ENCODE measurements at places on chromosomes 11 and 22. TPM values are rescaled to one million over a fixed set of nuclear protein-coding genes. Genes with fewer than 3 reads are reported as not detected.
A peak's percentile ranks its signal among the peaks of the same experiment; 100 is the strongest.

DNA sequence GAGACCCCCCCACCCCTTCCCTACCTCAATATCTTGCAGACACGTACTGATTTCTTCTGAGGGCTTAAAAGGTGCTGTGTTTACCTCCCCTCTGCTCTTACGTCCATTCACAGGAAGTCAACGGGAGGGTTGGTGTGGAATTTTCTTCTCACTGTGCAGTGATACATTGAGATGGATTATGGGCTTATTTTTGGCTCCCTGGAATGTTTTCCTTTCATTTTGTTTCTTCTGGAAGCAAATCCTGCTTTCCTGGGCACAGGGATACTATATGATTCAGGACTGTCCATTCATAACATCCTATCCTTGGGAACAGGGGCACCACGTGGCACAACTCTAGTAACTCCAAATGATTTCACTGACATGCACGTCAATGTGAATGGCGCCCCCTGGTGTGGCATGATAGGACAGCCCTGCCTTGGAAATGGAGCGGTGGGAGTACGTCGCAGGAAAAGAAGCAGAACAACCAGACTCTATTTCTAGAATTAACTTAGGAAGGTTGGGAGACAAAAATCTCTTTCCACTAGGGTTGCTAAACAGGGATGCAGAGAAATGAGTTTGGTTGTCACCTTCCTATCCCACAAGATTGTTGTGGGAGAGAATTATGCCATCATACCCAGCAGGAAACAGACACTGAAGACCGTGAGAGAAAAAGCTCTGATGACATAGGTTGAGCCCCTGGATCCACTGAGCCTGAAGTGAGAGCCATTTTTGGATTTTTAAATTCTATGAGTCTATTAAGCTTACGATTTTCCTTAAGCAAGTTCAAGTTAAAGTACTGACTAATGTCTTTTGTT lies 146.5 kb upstream of the RAG2 start:
- peak; percentile 56 for DNase-seq

Gene AGBL2
- 1.2 TPM for total RNA-seq

Gene OR8A1
- total RNA-seq, result not detected

GRCh38 chr11:117171404-117172061 lies 7.0 kb upstream of the SIDT2 start:
- DNase-seq, result no peak

Gene VPREB3
- not detected for total RNA-seq

DNA sequence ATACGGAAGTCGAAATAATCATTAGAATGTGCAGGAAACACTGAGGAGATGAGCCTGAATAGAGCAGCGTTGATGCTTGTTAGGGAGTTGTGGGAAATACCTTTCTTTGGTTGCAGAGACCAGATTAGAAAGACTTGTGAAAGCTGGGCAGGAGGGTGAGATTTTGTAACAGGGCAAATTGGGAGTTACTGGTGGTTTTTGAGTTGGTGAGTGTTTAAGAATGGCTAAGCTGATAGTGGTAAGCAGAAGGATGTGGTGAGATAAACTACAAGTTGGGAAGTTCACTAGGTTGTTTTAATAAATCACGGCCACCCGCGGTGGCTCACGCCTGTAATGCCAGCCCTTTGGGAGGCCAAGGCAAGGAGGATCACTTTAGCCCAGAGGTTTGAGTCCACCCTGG lies 34.4 kb downstream of the MCAM start:
- no peak for DNase-seq

DNA sequence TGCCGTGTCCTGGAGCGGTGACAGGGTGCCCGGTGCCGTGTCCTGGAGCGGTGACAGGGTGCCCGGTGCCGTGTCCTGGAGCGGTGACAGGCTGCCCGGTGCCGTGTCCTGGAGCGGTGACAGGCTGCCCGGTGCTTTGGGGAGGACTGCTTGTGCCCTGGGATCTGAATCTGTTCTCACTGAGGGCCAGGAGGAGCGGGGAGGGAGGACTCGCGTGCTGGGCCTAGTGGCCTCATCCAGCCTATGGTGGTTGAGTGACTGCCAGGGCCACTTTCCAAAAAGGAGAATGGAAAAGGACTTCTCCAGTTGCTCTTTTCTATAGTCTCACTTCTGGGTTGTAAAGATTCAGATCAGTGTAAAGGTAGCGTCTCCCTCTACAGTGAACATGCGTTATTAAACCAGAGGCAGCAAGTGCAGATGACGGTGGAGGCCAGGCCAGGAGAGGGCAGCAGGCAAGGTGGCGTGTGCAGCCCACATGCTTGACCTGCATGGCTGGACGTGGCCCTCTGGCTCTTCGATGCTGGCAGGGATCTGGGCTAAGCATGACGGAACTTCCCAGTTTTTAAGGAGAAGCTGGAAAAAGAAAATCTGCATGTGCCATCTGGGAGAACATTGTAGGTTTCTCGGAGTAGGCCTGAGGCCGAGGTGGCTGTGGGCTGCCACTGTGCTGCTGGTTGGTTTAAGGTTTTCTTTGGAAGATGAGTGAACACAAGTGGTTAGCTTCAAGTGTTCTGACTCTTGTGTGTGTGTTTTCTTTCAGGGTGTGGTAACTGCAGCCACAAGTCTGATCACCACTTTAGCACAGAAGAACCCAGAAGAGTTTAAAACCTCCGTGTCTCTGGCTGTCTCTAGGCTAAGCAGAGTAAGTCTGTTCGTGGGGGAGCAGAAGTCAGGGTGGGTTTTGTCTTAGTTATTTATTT lies 55.0 kb downstream of the AP2A2 start:
- DNase-seq, result no peak

DNA sequence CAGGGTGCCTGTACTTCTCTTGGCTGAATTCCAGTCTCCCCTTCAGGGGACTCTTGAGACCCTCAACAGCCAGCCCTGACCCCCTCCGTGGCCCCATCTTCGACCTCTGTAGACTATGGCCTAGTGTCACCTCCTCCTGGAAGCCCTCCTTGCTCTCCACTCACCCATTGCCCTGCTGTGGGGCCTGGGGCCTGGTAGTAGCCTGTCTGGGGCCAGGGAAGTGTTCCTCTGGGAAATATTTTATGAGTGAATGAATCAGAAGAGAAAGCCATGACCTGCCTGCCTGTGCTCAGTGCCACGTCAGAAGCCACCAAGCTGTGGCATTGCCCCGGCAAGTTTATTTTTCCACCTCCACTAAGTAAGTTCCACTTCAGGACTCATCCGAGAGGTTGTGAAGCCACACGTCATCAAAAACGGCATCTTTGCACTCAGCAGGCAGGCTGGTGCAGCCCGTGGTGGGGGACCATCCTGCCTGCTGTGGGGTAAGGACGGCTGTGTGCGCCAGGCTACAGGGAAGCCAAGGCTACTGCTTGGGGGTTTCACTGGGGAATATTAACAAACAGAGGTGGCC lies 59.6 kb upstream of the PPARA start:
- DNase-seq, result peak; percentile 69

DNA sequence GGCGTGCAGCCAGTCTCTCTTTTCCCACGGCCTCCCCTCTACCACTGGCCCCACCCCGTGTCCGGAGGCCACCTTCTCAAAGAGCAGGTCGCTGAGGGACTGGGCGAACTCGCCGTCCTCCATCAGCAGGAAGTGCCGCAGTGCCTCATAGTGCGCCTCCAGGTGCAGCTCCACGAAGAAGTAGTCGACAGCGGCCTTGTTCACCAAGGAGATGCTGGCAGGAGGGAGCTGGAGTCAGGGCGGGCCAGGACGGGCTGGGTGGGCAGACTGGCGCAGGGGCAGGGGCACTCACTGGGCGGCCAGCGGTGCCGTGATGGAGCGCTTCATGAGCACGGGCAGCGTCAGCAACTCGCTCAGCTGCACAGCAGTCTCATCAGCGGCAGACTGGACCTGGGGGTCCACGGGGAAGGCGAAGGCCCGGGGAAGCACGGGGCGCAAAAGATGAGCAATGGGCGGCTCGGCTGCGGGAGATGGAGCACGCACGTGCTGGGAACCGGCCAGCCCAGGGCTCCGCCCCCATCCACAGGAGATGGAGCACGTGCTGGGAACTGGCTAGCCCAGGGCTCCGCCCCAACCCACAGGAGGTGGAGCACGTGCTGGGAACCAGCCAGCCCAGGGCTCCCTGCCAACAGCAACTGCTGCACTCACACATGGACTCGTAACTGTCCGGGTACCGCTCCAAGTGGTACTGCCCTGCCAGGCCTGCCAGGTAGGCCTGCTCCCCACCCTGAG lies 18.4 kb downstream of the SELENOO start:
- DNase-seq, result peak; percentile 54

Gene PTPRCAP
- total RNA-seq, result 0.20 TPM

DNA sequence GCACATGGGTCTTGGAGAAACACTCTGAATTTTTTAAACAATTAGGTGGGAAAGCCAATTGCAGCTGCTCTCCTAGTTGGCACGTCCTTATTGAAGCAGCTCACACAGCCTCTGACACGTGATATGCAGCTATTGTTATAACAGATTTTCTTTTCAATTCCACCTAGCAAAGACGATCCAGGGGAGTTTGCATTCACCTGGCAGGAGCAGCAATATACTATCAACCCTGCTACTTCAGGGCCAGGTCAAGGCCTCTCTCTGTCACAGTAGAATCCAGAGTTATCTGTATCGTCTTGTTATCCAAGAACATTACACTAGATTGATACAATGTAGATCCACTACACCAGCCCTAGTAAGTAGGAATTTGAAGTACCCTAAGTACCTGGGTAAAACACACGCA lies 8.3 kb downstream of the KRTAP5-11 start:
- DNase-seq, result no peak

GRCh38 chr22:47657224-47657623 lies 894.8 kb downstream of the TBC1D22A start:
- DNase-seq, result no peak

DNA sequence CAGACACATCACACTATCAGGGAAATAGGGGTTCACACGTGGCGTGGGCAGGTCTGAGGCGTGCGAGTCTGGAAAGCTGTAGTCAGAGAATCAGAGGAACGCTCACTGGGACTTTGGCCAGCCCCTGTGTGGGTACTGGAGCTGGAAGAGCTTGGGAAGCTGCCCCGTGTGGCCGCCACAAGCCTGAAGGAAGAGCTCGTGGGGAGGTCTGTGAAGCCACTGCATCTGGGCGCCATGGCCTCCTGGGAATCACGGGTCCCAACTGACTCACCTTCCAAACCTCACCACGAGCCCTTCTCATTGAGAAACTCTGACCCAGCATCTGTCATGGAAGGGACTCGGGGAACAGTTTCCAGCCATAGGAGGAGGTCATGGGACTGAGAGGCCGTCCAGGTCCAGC lies 5.9 kb upstream of the MRGPRF start:
- peak; percentile 56 for DNase-seq

- DNase-seq, result no peak
These were observed 35.3 kb upstream of the NECTIN1 start for GRCh38 chr11:119764108-119764868.

Gene STX3
- total RNA-seq, result 35.1 TPM

DNA sequence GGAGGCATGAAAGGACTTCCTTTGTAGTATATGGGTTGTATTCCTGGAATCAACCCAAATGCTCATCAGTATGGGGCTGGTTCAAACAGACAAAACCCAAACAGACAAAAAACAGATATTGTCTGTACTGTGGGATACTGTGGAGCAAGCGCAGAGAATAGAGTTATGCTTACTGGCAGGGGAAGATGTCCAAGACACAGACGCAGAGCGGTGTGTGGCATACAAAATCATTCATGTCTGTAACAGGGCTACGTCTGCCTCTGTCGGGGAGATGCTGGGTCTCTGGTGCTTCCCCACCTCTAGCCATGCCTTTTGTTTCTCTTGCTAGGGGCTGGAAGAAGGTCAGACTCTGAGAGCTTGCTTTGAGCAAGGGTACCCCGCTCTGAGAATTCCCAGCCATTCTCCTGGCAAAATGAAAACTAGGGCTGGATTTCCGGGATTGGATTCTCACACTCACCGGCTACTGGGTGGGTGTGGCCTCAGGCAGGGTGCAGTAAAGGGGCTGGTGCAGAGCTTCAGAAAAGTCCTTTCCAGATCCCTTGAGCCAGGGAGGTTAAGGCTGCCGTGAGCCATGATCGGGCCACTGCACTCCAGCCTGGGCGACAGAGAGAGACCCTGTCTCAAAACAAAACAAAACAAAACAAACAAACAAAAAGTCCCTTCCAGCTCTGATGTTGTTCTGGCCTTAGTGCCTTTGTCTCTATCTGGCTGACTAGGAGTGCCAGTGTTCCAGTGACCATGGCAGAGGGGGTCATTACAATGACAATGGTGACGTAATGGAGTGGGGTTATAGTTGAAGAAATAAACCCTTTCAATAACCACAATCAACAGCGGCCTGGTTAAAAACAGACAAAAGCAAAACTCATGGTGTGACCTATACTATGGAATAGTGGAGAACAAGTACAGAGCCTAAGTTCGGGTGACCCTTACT lies 2.9 kb upstream of the ABCC8 start:
- peak; percentile 16 for DNase-seq

Gene FADD
- total RNA-seq, result 51.6 TPM

- DNase-seq, result no peak
These were observed 16.2 kb upstream of the CWF19L2 start for GRCh38 chr11:107473792-107474191.

Gene LRRC10B
- total RNA-seq, result 0.64 TPM

DNA sequence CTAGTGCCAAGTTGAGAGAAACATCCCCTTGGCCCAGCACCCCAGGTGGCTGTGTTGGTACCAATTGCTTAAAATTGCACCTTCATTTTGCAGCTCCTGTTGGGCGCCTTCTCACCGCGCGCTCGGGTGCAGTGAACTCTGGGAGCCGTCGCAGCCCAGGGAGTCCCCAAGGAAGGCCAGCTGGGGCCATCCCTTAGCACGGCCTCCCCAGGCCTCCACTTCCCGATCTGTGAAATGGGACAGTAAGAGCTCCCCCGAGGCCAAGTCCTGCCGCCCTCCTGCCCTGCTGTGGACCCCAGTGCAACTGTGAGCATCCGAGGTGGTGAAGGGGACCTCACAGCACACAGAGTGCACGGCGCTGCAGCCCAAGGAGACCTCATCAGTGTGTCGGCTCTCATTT lies 1234.1 kb downstream of the BRD1 start:
- no peak for DNase-seq

DNA sequence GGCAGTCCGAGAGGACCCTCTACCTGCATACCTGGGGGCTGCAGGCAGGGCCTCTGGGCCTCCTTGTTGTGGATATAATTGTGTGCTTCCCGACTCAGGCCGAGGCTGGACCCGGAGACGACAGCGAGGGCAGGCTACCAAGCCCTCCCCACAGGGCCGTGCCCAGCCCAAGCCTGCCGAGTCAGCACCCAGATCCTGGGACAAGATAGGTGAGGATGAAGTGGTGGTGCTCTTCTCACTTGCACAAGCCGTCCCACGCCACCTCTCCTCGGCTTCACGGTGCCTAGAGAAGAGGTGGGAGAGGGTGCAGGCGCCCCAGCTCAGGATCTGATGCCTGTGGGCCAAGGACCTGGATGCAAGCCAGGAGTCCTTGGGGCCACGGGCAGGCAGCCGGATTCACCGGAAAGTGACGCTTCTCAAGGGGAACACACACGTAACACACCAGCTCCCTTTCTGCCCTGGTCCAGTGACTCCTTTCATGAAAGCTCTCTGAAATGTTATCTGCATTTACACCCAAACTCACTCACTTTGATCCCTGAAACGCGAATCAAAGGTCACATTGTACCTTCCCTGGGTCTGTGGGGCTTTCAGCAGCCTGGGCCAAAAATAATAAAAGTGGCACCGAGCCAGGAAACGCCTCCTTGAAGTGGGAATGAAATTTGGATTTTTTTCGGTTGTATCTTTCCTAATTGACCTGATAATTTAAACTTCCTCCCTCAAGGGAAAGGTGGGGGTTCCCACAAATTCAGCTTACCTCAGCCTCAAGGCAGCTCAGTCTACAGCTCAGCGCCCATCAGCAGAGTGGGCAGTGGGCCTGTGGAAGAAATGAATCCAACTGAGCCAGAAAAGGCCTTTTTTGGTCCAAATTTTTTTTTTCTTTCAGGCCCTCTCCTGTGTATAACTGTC lies 1.1 kb upstream of the GNB1L start:
- peak; percentile 40 for DNase-seq

- no peak for DNase-seq
These were observed 197.7 kb downstream of the AASDHPPT start for GRCh38 chr11:106275151-106275550.

- DNase-seq, result peak; percentile 49
These were observed 1152.4 kb downstream of the LRRC4C start for GRCh38 chr11:40306938-40307548.

Gene TST
- total RNA-seq, result 24.0 TPM

Data from M059J (cell line).